ENCODE measurements at places on chromosomes 12 and 14.

DNA sequence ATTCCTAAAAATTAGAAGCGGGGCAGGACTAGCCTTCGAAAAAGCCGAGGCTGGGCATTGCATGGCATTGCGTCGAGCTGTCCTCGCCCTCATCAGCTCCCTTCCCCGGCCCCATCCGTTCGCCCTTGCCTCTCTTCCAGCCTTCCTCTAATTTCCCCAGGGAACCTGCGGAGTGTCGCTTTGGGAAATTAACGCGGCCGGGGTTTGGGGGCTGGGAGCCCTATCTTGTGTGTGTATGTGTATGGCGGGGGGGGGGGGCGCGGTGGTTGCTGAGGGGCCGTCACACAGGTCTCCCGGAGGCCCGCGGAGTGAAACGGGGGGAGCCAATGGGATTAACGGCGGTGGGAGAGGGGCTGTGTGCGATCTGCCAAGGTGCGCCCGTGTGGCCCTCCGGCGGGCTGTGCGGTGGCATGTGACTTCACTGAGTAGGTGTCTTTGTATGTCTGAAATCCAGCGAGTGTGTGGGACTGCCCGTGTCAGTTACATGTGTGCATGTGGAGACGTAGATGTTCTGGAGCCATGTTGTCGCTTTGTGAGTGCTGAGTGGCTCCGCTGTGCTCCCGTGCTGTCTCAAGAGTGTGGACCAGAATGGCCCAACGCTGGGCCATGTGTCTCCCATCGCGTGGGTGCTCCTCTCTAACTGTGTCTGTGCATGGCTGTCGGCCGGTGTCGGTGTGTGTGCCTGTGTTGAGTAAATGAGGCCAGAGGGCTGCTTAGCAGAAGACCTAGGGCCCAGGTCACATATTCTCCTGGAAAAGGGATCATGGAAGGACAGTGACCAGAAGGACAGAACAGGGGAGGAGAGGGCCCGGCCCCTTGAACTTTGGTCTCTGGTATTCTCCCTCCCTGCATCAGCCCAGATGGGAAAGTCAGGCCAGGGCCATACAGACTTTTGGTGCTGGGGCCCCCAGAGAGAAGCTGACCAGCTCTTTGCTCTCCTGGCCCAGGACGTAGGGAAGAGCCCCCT lies 1.5 kb downstream of the PTMS start:
- no peak for DNase-seq

DNA sequence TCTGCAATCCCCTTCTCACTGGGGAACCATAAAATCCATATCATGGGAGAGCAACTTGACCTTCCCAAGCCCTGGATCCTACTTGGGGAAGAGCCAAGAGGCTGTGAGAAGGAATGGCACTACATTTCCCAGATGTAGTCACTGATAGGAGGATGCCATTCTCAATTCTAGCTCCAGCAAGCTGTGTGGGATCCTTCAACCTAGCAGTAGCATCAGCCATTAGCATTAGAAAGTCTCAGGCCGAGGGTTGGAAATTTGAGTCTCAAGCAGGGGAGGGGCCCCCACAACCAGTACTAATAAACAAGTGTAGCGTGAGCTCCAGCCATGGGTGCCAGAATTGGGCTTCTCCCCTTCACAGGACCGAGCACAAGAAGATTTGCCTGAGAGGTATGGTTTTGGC lies 84.3 kb upstream of the NELL2 start:
- DNase-seq, result no peak

DNA sequence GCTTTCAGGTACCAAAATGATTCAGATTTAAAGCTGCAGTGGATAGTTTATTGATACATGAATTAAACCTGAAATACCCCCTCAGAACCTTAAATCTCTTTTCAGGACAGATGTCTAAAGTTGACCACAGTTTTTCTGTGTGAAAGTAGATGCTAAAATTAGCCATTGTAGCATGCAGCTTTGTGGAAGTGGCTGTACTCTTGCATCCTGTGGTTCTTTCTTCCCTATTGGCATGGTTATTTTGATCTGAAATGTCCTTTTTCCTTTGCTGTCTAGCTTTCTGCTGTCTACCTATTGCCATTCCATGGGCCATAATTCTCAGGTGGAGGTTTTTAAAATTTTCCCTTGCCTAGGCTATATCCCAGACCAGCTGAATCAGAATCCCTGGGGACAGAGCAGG lies 455.6 kb downstream of the ZFP36L1 start:
- no peak for DNase-seq

GRCh38 chr14:70916799-70917198 lies 9.5 kb downstream of the PCNX1 start:
- no peak for DNase-seq

GRCh38 chr12:71392521-71393145 lies 47.0 kb upstream of the LGR5 start:
- peak; percentile 48 for DNase-seq

DNA sequence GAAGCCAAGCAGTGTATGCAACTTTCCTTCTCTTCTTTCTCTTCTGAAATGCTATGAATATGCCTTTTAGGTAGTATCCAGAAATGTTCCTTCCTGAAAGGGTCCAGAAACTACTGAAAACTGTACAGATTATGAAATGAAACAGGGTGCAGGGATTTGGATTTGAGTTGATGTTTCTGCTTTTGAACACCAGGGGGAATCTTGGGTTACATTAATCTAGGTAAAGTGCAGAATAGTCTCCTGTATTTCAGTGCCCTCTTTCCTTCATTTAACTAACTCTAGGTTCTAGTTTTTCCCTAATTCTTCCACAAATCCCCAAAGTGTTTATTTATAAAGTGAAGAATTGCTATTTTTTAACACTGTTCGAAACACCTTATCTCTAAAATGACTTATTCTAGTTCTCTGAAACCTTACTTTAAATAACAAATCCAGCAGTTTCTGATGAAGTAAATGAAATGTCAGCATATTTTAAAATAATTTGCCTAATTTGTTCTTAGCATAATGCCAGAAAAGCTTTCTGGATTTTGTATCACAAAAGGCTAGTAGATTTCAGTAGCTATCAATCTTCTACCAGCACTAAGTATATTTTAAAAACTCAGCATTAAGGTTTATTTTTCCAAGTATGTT lies 111.9 kb downstream of the LRRK2 start:
- DNase-seq, result peak; percentile 29

DNA sequence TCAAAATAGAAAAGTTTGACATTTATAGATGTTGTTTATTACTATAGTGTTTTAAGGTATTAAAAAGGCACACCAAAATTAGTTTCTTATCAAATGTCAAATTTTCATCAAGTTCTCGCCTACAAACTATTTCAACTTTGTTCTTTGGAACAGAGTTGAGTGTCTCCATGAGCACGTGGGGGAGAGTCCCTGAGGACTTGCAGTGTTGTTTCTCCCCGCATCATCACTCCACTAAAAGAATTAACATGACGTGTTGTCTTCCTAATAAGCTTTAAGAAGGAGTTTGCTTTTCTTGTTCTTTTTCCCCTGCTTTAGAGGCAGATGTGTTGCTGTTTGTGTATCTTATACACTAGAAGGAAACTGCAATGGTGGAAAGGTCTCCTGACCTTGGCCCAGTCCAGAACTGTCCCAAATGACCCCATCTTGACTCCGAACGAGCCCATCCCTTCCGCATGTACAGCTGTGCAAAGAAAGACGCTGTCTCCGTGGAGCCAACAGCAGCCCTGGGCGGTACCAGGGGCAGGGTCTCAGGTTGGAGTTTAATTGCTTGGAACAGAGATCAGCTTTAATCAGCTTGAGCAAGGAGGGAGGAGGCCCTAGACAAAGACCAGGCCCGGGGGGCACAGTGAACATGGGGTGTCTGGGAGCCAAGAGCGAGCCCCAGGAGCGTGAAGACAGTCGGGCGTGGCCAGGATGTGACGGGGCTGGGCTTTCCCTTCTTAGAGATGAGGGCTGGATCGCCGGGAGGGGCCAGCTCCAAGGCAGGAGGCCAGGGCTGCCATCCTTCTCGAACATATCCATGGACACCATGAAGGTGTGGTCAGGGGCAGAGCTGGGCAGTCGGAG lies 215.4 kb upstream of the RTL1 start:
- DNase-seq, result no peak

- DNase-seq, result no peak
Measured at GRCh38 chr14:50040895-50041465, 75.4 kb downstream of the VCPKMT start.

DNA sequence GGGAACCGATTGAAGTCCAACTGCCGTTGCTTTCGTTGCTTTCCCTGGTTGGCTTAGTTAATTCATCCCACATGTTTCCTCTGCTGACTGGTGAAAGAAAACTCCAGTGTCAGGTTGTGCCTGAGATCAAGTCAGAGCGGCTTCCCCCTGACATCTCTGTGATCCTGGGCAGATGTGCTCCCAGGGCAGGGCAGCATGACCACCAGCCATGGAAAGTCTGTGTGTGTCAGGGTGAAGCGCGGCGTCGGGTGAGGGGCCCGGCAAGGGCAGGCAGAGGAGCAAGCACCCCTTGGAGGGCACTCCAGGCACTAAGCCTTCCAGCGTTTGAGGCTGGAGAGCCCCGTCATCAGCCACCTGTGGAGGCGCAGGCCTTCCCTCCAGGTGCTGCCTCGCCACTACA lies 54.5 kb upstream of the IGF1 start:
- peak; percentile 49 for DNase-seq

GRCh38 chr12:116837097-116837496 lies 44.1 kb downstream of the HRK start:
- DNase-seq, result no peak

- peak; percentile 36 for DNase-seq
Measured at GRCh38 chr14:99454246-99454645, 26.4 kb downstream of the SETD3 start.

- DNase-seq, result no peak
Measured at GRCh38 chr12:81991868-81992267, 232.7 kb upstream of the PPFIA2 start.

DNA sequence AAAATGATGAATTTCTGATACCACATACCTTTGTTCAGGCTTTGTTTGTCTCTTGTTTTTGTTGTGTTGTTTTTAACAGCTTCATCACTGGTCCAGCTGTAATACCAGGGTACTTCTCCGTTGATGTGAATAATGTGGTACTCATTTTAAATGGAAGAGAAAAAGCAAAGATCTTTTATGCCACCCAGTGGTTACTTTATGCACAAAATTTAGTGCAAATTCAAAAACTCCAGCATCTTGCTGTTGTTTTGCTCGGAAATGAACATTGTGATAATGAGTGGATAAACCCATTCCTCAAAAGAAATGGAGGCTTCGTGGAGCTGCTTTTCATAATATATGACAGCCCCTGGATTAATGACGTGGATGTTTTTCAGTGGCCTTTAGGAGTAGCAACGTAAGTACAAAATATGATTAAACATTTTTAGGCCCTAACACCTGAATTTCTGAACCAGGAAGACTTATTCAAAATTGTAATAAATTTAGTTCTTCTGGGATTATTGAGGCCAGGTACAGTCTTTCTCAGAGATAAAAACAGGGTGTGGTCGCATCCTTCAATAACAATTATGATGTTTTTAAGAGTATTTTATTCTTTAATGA lies 22.4 kb downstream of the RXYLT1 start:
- peak; percentile 46 for DNase-seq

DNA sequence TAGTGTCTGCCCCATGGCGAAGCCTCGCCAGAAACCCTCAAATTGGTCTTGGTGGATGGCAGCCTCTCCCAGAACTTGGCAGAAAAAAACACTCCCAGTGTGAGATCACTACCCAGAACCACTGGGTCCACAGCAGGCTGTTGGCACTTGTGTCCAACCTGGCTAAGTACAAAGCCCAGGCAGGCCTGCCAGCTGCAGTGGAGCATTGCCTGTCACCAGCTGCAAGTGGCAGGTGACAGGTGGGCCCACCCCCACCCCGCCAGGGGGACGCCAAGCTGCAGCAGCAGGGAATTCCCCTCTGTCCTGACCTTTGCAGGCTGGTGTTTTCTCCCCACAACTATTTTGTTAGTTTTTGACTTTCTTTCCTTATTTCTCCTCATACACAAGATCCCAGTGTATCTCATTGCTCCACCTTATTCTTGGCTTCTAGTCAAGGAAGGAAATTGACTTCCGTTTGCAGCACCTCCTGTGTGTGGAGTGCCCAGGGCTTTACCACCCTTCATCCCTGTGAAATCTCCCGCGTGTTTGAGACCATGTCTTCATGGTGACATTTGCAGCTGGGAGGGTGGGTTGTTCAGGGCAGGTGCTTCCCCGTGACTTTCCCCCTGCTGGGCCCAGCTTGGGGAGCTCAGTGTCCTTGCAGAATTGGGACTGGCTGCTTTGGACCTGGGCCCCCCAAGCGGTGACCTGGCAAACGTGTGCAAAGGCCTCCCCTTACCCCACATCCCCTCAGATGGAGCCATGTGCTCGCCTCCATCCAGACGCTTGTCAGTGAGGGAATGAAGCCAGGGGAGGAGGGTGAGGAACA lies 73.8 kb upstream of the RIN3 start:
- DNase-seq, result no peak

DNA sequence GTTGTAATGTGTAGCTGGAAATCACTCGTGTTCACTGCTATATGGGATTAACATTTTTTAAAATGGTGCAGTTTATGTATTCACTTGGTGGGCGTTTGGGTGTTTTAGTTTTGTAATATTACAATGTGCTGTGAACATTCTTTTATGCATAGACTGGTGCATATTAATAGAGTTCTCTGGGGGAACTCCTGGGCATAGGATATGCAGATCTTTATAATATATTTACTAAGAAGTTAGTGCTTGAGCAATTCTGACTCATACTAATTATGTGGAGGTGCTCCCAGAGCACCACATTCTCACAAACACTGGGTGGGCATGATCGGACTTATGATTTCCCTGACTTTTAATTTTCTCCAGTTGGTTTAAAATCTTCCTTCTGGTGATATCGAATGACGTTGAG lies 342.3 kb downstream of the PDZRN4 start:
- DNase-seq, result no peak

GRCh38 chr12:49825971-49826421 lies 2.2 kb downstream of the NCKAP5L start:
- peak; percentile 26 for DNase-seq

GRCh38 chr12:103105971-103106597 lies 148.6 kb downstream of the ASCL1 start:
- DNase-seq, result no peak

- DNase-seq, result peak; percentile 60
Measured at GRCh38 chr12:93722835-93723567, 45.8 kb downstream of the CRADD start.

GRCh38 chr14:74867673-74868072 lies 8.3 kb downstream of the PROX2 start:
- peak; percentile 53 for DNase-seq

DNA sequence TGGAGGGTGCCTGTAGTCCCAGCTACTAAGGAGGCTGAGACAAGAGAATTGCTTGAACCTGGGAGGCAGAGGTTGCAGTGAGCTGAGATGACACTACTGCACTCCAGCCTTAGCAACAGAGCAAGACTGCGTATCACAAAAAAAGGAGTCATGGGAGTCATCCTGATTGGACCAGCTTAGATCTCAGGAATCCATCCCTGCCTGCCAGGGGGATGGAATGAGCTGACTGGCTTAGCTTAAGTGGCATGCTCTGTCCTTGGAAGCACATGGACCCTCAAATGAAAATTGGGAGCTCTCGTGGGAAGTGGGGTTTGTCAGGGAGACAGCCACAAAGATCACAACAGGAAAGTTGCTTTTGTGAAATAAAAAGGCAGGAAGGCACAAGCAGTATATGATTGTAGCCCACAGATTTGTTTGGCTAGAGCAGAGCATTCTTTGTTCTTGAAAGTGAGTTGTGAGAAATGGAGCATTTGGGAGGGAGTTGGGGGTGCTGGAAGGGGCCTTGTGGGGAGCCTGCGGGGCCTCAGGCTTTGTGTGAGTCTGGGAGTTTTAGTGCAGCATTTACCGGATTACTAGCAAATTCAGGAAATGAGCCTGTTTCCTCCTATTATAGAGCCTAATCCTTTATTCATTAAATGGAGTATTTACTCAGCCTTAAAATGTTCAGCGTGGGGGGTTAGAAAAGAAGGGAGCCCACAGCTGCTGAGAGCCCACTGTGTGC lies 30.7 kb downstream of the DGLUCY start:
- peak; percentile 86 for DNase-seq

Measured in foreskin fibroblast (primary cell).